Esophagus muscularis mucosa (tissue), 4 donors: ENCODE measurements at places on chromosomes 4 and X.
A peak's percentile ranks its signal among the peaks of the same experiment; 100 is the strongest.

DNA sequence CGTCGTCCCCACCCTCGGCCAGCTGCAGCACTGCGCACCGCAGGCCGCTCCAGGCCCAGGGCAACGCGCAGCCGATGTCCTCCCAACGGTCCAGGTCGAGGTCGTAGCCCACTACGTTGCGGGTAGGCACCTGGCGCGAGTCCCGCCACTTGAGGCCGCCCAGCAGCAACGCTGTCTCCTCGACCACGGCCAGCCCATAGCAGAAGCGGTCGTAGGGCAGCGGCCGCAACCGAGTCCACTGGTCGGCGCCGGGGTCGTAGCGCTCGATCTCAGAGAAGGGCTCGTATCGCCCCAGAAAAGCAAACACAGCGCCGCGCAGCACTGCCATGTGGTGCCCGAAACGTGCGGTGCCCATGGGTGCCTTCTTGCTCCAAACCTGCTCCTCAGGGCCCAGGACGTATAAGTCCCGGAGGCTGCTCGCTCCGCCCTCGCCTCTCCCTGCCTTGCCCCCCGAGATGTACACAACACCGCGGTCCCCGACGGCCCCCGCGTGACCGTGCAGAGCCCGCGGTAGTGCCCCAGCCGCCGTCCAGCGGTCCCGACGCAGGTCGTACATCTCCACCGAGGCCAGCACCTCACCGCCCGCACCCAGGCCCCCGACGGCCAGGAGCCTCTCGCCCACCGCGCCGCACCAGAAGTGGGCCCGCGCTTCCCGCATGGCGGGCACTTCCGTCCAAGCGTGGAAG lies 2.1 kb downstream of the KLHL34 start:
- no peak overlapping the region for H3K27ac ChIP-seq
- no peak for DNase-seq
- H3K36me3 ChIP-seq = no peaks in the 10 kb centered on the region
- no peaks in the 10 kb centered on the region for H3K4me1 ChIP-seq

GRCh38 chr4:140764785-140765392 lies 8.7 kb upstream of the TBC1D9 start:
- no peaks in the 10 kb centered on the region for H3K27me3 ChIP-seq
- H3K36me3 ChIP-seq = no peaks in the 10 kb centered on the region
- no peak overlapping the region for H3K4me3 ChIP-seq
- H3K27ac ChIP-seq = no peak overlapping the region

DNA sequence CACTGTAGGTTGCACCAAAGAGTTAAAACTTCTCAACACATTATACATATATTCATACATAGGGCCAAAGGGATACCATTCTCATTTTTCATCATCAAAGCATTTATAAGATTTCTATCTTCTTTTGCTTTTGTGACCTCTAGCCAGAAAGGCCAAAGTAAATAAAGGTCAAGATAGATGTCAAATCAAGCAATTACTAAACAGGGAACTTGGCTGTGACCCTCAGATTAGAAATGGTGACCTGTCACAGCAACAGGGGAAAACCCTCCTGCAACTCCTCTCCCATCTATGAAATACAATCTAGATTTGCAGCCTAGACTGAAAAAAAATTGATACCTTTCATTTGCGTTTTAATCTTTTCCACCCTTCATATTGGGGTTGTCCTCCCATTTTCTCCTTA lies 225.6 kb upstream of the FAM241A start:
- no peak overlapping the region for H3K4me3 ChIP-seq
- H3K4me1 ChIP-seq = no peaks in the 10 kb centered on the region
- H3K27me3 ChIP-seq = no peaks in the 10 kb centered on the region
- no peak for DNase-seq

GRCh38 chr4:113411496-113411938 lies 350.0 kb downstream of the CAMK2D start:
- no peak overlapping the region for H3K4me3 ChIP-seq
- no peaks in the 10 kb centered on the region for H3K36me3 ChIP-seq
- H3K27me3 ChIP-seq = no peaks in the 10 kb centered on the region
- no peak for DNase-seq
- H3K27ac ChIP-seq = no peak overlapping the region
- no peaks in the 10 kb centered on the region for H3K4me1 ChIP-seq

GRCh38 chr4:184688447-184688846 lies 38.9 kb downstream of the PRIMPOL start:
- no peak overlapping the region for H3K27ac ChIP-seq
- no peak for DNase-seq
- no peak overlapping the region for H3K4me3 ChIP-seq
- H3K4me1 ChIP-seq = no peaks in the 10 kb centered on the region

GRCh38 chr4:26360864-26361263 lies 40.0 kb downstream of the RBPJ start:
- no peak overlapping the region for H3K27ac ChIP-seq
- no peaks in the 10 kb centered on the region for H3K36me3 ChIP-seq
- no peaks in the 10 kb centered on the region for H3K27me3 ChIP-seq
- no peak overlapping the region for H3K4me3 ChIP-seq

- no peaks in the 10 kb centered on the region for H3K36me3 ChIP-seq
- DNase-seq = peak; percentile 0
- peaks cover 17% of the 10 kb centered on the region for H3K4me1 ChIP-seq
- H3K27me3 ChIP-seq = peaks cover 6% of the 10 kb centered on the region
- H3K27ac ChIP-seq = no peak overlapping the region
These were observed 16.2 kb downstream of the POU4F2 start for GRCh38 chr4:146654687-146655520.

- no peak for DNase-seq
- peaks cover 21% of the 10 kb centered on the region for H3K4me1 ChIP-seq
- H3K27me3 ChIP-seq = no peaks in the 10 kb centered on the region
- H3K4me3 ChIP-seq = no peak overlapping the region
- peak overlapping the region; percentile 46 for H3K27ac ChIP-seq
These were observed 174.5 kb downstream of the SMIM20 start for GRCh38 chr4:26088433-26088928.

GRCh38 chr4:4422856-4423499 lies 36.1 kb downstream of the NSG1 start:
- no peak overlapping the region for H3K4me3 ChIP-seq
- H3K27me3 ChIP-seq = no peaks in the 10 kb centered on the region
- H3K27ac ChIP-seq = no peak overlapping the region
- no peak for DNase-seq
- H3K4me1 ChIP-seq = no peaks in the 10 kb centered on the region
- H3K36me3 ChIP-seq = peaks cover 70% of the 10 kb centered on the region

DNA sequence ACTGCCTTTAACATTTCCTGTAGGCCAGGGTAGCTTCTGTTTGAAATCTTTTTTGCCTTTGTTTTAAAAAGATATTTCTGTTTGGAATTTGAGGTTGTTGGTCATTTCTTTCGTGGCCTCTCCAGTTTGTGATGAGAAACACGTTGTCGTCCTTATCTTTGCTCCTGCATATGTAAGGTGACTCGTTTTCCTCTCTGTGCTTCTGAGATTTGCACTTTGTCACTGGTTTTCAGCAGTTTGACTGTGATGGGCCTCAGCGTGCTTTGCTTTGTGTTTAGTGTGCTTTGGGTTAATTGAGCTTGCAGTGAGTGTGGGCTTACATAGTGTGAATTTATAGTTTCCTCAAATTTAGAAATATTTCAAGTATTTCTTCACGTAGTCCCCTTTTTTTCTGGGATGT lies 81.5 kb downstream of the FAM193A start:
- no peak overlapping the region for H3K27ac ChIP-seq
- H3K4me1 ChIP-seq = peaks cover 12% of the 10 kb centered on the region
- no peaks in the 10 kb centered on the region for H3K36me3 ChIP-seq
- no peak for DNase-seq
- H3K27me3 ChIP-seq = no peaks in the 10 kb centered on the region

GRCh38 chr4:181770971-181771370 lies 472.2 kb upstream of the TENM3 start:
- no peak overlapping the region for H3K27ac ChIP-seq
- H3K4me3 ChIP-seq = no peak overlapping the region
- H3K27me3 ChIP-seq = no peaks in the 10 kb centered on the region
- DNase-seq = no peak

GRCh38 chr4:126973201-126973600 lies 659.6 kb upstream of the INTU start:
- no peaks in the 10 kb centered on the region for H3K27me3 ChIP-seq
- DNase-seq = no peak
- H3K4me1 ChIP-seq = peaks cover 27% of the 10 kb centered on the region
- H3K36me3 ChIP-seq = no peaks in the 10 kb centered on the region
- H3K27ac ChIP-seq = no peak overlapping the region

DNA sequence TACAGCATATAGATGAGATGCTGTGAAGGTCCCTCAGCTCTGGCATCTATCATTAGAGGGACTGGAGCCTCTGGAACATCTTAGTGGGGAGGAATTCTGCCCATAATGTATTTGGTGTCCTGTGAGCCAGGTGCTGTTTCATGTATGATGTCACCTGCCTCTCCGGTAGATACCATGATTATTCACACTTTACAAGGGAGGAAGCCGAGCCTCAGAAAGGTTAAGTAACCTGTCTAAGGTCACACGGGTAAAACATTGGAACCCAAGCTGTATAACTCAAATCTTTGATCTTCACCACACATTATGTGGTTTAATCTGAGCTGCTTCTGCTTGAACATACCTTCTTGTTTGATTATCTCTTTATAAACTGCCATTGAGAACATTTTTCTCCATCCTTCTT lies 442.8 kb downstream of the BCOR start:
- no peaks in the 10 kb centered on the region for H3K4me1 ChIP-seq
- no peak overlapping the region for H3K4me3 ChIP-seq
- DNase-seq = no peak

- no peak overlapping the region for H3K27ac ChIP-seq
- no peaks in the 10 kb centered on the region for H3K27me3 ChIP-seq
These were observed 5.5 kb downstream of the IBSP start for GRCh38 chr4:87804871-87805270.

GRCh38 chr4:118367361-118367760 lies 14.6 kb upstream of the PRSS12 start:
- no peak overlapping the region for H3K27ac ChIP-seq
- no peak overlapping the region for H3K4me3 ChIP-seq
- H3K4me1 ChIP-seq = no peaks in the 10 kb centered on the region
- H3K36me3 ChIP-seq = no peaks in the 10 kb centered on the region
- no peak for DNase-seq

DNA sequence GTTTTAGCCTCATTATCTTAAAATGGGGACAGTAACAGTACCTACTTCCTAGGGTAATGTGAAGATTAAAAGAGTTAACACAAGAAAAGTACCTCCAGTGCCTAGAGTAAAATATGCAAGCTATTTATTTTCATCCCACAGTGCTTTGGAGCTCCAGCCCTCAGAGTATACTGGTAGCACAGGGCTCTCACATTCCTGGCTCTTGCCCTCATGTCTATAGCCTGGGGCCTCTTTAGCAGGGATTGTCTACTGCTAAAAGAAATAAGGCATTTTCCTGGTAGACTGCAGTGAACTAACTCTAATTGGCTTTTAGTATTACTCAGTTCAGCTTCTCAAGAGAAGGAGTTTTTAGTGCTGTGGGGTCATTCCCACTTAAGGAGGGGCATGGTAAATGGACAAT lies 60.8 kb downstream of the RRAGB start:
- DNase-seq = no peak
- no peaks in the 10 kb centered on the region for H3K27me3 ChIP-seq
- no peak overlapping the region for H3K27ac ChIP-seq
- H3K4me3 ChIP-seq = no peak overlapping the region
- H3K4me1 ChIP-seq = no peaks in the 10 kb centered on the region
- H3K36me3 ChIP-seq = peaks cover 5% of the 10 kb centered on the region

GRCh38 chr4:38230121-38230801 lies 270.1 kb downstream of the PTTG2 start:
- H3K36me3 ChIP-seq = no peaks in the 10 kb centered on the region
- no peak overlapping the region for H3K27ac ChIP-seq
- H3K4me3 ChIP-seq = no peak overlapping the region
- DNase-seq = peak; percentile 72
- H3K27me3 ChIP-seq = no peaks in the 10 kb centered on the region
- no peaks in the 10 kb centered on the region for H3K4me1 ChIP-seq

GRCh38 chr4:118953276-118953675 lies 64.6 kb downstream of the SYNPO2 start:
- no peak for DNase-seq
- H3K36me3 ChIP-seq = no peaks in the 10 kb centered on the region
- peaks cover 94% of the 10 kb centered on the region for H3K4me1 ChIP-seq
- peak overlapping the region; percentile 79 for H3K27ac ChIP-seq

- peak overlapping the region; percentile 64 for H3K4me3 ChIP-seq
- H3K4me1 ChIP-seq = peaks cover 41% of the 10 kb centered on the region
- no peaks in the 10 kb centered on the region for H3K36me3 ChIP-seq
- H3K27me3 ChIP-seq = peaks cover 25% of the 10 kb centered on the region
- peak overlapping the region; percentile 92 for H3K27ac ChIP-seq
These were observed 85.5 kb downstream of the BCOR start for GRCh38 chrX:40012039-40012867.

- H3K4me3 ChIP-seq = no peak overlapping the region
- H3K36me3 ChIP-seq = no peaks in the 10 kb centered on the region
- H3K4me1 ChIP-seq = no peaks in the 10 kb centered on the region
These were observed 517.1 kb downstream of the PCDH7 start for GRCh38 chr4:31237233-31237632.

DNA sequence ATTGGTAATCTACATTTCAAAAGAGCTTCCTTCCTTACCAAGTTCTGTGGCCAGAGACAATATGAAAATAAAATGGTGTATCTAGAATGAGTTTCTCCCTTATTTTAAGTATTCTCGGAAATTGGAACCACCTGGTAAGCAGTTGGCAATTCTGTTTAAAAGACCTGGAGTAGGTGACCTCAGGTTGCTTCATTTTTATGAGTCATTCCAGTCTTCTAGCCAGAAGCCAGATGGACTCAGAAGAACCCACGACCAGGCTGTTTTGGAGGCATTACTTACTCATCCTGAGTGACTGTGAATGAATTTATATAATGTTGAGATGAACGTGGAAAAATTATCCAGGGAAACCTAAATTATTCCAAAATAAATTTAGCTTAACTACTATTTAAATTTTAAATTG lies 9.1 kb downstream of the BMPR1B start:
- peaks cover 11% of the 10 kb centered on the region for H3K4me1 ChIP-seq
- no peaks in the 10 kb centered on the region for H3K36me3 ChIP-seq
- peak overlapping the region; percentile 29 for H3K27ac ChIP-seq
- no peak overlapping the region for H3K4me3 ChIP-seq
- H3K27me3 ChIP-seq = no peaks in the 10 kb centered on the region

DNA sequence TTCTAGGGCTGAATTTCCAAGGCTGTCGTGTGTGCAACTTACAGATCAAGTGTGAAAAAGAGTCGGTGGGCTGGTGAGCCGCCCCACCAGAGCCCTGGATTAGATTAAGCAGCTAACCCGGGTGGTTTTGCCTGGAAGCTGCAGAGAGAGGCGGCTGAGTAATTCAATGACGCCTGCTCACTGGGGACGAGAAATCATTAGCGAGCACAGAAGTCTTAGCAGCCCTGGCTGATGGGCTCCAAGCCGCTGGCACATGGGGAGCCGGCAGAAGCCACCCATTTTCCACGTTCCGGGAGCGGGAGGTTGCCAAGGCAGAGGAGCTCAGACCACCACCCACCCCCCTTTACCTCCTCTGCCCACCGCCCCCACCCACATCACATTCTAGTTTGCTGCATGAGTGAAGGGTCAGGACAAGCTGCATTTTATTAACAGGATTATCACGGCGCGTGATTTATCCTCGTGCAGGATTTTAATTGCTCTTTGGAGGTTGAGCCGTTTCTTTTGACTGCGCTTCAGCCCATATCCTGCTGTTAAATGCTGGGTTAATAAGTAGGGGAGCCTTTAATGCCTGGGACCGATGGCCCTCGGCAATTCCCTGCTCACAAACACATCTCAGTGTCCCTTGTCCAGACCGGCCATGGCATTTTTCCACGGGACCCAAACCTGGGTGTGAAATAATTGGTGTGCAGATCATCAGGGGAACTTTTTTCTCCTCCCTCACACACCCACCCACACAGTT lies 19.1 kb downstream of the BCOR start:
- no peak overlapping the region for H3K4me3 ChIP-seq
- DNase-seq = no peak
- no peak overlapping the region for H3K27ac ChIP-seq

GRCh38 chrX:20547611-20548051 lies 280.9 kb upstream of the RPS6KA3 start:
- no peaks in the 10 kb centered on the region for H3K27me3 ChIP-seq
- H3K4me3 ChIP-seq = no peak overlapping the region
- peak overlapping the region; percentile 62 for H3K27ac ChIP-seq
- no peaks in the 10 kb centered on the region for H3K4me1 ChIP-seq
